Pulmonary artery endothelial cell (primary cell): ENCODE measurements at places on chromosomes 4 and X. TPM values are rescaled to one million over a fixed set of nuclear protein-coding genes. Genes with fewer than 3 reads are reported as not detected.

DNA sequence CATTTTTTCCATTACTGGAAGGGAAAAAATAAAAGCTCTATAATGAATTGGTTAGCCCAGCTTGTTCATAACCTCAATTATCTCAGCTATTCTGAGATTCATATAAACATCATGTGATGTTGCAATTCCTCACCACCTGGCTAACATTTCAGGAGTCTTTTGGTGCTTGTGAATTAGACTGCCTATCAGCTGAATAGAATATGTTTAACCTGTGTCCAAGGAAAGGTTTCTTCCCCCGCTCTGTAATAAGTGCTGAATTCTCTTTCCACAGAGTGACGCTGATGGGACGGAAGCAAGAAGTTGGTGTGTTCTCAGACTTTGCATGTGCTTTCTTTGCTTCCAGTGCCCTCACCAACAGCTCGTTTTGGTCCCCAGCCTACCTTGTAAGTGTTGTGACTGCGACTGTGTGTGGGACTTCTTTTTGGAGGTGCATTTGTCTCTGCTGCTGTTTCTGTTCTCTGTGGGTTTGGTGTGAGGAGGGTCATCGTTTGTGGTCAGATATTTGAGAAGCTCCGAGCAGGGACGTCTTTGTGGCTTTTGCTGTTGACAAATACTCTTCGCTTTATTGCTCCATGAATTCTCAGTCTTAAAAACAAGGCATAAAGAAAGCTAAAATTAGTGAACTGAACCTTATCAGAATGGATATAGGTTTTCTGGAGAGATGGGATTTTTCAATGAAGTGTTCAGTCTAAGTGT, 61.7 kb downstream of the PPARGC1A start:
- no peak for DNase-seq

DNA sequence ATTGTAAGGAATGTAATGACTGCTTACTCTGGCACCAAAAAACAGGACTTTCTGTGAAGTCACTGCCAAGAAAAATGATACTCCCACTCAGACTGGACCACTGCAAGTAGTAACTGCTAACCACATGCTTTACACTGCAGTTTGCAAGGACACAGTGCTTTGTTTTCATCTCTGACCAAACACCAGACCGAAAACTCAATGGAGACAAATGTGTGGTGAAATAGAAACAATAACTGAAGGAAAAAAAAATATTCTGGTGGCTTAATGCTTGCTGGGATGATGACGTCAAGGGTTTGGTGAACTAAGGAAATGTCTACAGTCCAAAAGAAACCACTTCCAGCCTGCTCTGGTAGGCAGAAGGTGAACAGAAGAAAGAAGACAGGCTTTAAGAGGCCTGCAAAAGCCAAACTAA, 13.2 kb downstream of the GPC4 start:
- DNase-seq, result no peak

- no peak for DNase-seq
These were observed 26.7 kb downstream of the PNMA6E start for GRCh38 chrX:153374426-153374825.

DNA sequence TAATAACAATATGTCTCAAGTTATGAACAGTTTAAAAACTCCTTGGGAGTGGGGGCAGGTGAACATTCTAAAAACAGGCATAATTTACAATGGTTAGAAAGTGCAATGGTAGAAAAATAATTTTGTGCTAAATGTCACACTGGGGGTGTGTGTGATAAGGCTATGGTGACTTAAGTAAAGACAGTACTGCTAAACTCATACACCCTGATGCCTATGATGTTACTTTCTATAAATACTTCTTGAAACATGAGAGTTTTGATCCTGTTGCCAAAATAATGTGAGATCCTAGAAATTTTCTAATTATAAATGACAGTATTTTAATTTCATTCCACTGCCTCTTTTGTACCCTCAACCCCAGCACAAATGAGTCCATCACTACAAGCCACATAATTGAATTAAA, 144.2 kb downstream of the POLA1 start:
- no peak for DNase-seq

GRCh38 chr4:87530868-87531267, 1.7 kb upstream of the SPARCL1 start:
- no peak for DNase-seq

DNA sequence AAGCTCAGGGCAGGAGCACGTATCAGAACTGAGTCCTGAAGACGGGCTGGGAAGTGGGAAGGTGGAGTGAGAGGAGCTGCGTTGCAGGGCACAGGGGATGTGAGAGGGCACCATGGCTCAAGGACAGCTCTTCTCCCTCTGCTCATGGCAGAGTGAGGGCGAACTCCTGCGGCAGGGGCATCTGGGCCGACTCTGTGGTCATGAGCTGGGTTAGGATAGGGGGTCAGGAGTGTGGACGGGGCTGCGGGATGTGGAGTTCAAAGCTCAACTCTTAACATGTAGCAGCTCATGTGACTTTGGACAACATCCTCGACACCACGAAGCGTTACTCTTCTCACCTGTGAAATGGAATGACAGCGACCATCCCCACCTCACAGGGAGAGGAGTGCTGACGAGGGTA, 19.4 kb upstream of the SORCS2 start:
- DNase-seq, result no peak

DNA sequence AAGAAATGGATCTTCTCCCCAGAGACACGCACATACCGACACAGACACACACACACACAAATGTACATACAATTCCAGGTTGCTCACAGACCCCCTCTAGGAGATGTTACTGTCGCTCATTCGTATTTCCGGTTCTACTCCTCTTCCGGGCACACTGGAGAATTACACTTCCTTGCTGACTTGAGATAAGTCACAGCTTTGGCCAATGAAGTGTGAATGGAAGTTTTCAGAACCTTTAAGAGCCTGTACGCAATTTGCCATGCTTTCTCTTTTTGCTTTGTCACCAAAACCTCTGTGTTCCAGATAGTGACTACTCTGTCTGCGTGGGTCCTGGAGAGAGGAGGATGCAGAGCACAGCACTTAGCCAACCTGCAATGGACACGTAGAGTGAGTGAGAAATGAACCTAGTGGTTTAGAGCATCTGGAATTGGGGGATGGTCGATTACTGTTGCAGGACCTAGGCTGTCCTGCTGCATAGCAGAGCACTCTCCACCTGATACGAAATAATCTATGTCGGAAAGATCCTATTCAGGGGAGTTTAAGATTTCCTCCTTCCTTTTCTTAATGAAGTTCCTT, 239.5 kb upstream of the TET2 start:
- no peak for DNase-seq

- DNase-seq, result no peak
These were observed 29.1 kb upstream of the ANAPC4 start for GRCh38 chr4:25347971-25348370.

DNA sequence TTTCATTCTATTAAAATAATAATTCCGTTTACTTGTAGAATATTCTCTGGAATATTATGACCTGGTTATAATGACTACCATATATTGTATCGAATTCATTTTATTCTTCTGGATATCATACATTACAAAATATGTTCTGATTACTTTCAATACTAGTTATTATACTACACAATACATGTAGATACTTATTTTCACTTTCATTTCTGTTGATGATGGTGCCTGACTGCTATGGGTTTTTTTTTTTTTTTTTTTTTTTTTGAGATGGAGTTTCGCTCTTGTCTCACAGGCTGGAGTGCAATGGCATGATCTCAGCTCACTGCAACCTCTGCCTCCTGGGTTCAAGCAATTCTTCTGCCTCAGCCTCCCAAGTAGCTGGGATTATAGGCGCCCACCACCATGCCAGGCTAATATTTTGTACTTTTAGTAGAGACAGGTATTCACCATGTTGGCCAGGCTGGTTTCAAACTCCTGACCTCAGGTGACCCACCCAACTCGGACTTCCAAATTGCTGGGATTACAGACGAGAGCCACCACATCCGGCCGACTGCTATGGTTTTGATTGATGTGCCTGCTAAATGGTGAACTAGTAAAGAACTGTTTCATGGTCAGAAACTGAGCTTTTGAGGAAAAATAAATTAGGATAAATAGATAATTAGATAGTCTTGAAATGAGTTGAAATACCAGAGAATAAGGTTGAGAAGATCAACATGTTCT, 39.5 kb downstream of the PCDH10 start:
- DNase-seq, result no peak

GRCh38 chr4:47486231-47486673, 1.2 kb downstream of the ATP10D start:
- DNase-seq, result no peak

GRCh38 chr4:169818063-169818679, 60.4 kb upstream of the HPF1 start:
- DNase-seq, result no peak

Gene ANK2
- 0.18 and 0.66 TPM in 2 replicates for total RNA-seq

GRCh38 chrX:149346306-149346705, 158.8 kb downstream of the IDS start:
- no peak for DNase-seq

DNA sequence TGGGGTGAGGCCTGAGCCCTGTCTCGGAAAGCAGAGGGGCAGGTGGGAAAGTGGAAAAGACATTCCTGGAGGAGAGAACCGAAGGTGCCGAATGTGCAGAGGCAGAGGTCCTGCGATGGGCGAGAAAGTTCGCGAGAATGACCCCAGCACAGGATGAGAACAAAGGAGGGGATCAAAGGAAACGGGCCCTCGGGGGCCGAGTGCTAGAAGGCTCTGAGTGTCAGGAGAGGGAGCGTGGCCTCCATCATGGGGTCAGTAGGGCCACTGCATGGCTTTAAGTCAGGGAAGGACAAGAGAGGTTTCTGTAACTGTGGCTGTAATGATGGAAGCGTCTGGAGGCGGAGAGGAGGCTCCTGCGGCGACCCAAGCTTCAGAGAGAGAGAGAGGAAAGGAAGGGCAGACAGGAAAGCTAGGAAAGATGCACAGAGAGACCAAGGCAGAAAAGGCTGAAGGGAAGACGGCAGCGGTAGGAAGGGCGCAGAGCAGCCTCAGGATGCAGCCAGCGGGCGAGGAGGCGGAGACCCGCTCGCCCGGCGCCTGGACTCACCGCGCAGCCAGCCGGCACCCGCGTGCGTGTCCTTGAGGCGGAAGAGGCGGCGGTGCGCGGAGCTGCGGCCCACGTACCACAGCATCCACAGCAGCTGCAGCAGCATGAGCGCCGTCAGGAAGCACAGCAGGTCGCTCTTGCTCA, 669 bp downstream of the OTOP1 start:
- DNase-seq, result no peak

Gene GPAT3
- total RNA-seq, result 6.1 and 13.9 TPM in 2 replicates

- no peak for DNase-seq
These were observed 193.7 kb downstream of the PPP3CA start for GRCh38 chr4:101153653-101154052.

DNA sequence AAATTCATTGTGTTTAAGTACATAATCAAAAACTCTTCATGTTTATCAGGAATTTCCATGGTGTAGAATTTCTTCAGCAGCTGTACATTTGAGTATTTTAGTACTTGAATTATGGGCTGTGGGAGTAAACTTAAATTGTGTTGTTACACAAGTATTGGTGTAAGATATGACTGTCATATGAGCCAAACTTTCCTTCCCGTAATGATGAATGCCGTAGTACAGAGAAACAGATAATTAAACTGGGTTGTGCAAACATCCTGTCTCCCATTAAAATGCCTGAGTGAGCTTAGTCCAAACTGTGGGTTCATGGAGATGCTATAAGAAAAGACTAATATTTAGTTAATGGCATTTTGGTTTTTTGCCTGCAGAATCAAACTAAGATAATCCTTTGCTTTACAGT, 159.2 kb downstream of the SLC4A4 start:
- no peak for DNase-seq

DNA sequence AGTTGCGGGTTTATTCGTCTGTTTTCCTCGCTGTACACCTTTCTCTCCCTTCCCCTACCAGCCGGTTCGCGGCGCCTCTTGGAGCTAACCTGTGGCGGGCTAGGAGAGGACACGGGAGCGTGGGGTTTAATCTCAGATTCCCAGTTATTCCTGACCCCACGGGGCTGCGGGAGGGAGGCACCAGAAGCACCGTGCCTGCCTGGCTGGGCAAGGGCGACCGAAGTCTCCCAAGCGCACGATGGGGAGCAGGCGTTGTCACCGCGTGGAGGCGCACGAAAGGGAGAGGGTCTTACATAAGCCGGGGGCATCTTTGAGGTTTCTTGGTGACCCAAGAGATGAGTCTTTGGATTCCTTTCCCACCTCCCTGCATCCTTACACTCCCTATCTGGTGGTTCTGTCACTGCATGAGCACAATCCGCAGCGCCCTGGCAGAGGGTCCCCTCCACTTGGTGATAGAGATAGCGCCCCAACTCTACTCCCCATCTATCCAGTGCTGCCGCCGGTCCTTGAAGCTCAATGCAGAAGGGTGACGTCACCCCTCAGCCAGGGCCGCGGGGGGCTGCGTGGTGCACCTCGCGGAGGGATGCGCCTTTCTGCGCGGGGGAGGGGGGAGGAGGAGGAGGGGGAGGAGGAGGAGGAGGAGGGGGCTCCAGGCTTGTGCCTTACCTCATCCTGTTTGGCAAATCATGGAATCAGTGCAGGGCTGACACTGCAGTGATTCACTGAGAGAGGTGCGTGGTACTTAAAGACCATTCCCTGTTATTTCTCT, 793 bp downstream of the TSPAN7 start:
- no peak for DNase-seq

DNA sequence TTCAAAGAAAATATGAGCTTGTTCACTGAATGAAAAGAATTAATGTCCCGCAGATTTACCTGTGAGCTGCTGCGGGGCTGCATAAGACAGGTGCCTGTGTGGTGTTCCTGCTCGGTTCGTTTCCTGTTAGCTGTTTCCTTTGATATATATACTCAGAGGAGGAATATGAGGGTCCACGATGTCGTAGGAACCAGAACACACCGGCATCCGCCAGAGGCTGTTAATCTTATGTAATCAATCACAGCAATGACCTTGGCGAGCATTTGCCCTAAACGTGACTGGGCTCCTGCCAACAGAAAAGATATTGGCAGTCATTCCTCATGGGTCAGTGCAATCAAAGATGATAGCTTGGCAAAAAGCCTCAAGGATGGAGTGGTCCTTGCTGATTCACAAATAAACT, 260.1 kb downstream of the EVC2 start:
- no peak for DNase-seq

- no peak for DNase-seq
These were observed 9.6 kb downstream of the GTPBP6 start for GRCh38 chrX:308821-309520.

Gene NUDT11
- total RNA-seq, result 7.9 and 13.0 TPM in 2 replicates
